Right lung (tissue), 10 donors: ENCODE measurements at places on chromosomes 6 and 20.

DNA sequence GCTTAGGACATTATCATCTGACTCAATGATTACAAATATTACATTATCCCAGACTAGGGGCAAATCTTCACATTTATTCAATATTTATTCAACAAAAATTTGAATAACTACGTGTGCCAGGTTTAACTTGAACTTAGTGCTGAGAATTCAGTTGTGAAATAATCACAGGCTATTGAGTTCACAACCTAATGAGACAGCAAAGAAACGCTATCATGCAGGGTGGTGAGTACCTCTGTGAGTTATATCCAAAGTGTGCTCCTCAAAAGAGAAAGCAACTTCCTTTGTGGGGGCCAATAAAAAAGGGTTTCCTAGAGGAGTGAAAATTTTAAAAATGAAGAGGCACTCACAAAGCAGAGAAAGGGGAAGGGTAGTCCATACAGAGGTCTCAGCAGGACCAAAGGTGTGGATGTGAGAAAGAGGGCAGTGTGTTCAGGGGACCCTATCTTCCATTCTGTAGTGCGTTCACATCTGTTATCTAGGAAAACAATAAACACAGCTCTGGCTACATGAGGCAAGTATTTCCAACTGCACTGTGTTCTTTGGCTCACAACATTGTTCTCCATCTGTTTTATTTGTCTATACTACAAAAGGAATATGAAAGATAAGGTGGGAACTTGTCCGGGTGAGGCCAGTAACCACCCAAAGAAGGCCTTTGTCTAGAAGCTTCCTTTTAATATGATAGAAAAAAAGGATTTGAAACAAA is 155.4 kb upstream of the MARCKS start:
- DNase-seq = no peak

DNA sequence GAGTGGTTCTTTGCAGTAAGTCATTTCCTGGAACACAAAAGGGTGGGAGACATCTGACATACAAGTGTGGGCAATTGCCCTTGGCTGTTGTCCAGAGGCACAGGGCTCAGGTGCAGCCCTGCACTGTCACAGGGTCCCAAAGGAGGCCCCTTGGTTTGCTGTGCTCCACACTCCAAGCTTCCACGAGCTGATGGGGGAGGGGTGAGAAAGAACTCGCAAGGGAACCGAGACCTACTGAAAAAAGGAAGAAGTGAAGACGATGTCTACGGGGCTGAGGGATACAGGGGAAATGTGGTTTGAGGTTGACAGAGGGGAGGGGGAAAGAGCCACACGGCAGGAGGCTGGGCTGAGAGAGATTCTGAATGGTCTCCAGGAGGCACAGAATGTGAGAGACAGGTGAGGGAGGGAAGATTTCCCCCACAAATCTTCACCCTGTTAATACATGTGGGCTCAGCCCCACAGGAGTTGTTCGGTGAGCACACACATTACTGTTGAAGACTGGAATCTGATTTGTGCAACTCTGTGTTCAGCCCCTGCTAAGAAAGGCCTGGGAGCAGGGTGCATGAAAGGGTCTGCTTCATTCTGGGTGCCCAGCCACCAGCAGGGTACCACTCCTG is 123.4 kb downstream of the LY86 start:
- DNase-seq = no peak

DNA sequence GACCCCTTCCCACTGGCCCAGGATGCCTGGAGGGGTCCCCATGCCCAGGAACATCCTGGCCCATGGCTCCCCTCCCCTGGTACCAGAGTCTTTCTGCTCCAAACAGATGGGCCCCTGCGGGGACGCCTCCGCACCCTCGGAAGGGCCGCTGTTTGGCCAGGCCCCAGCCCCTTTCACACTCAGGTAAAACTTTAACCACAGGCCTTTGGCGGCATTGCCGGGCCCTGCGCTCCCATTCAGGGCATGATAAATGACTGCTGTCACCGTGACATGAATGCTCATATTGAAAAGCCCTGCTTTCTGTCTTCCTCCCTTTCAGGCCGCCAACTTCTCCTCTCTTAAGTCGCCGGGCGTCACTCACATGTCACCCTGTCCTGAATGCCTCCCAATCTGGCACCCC is 141.5 kb upstream of the TOP1 start:
- DNase-seq = no peak

DNA sequence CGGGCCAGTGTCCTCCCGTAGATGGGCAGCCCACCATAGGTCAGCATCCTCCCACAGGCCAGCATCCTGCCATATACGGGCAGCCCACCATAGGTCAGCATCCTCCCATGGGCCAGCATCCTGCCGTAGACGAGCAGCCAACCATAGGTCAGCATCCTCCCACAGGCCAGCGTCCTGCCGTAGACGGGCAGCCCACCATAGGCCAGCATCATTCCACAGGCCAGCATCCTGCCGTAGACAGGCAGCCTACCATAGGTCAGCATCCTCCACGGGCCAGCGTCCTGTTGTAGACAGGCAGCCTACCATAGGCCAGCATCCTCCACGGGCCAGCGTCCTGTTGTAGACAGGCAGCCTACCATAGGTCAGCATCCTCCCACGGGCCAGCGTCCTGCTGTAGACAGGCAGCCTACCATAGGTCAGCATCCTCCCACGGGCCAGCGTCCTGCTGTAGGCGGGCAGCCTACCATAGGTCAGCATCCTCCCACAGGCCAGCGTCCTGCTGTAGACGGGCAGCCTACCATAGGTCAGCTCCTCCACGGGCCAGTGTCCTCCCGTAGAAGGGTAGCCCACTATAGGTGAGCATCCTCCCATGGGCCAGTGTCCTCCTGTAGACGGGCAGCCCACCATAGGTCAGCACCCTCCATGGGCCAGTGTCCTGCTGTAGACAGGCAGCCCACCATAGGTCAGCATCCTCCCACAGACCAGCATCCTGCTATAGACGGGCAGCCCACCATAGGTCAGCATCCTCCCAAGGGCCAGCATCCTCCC is 62.9 kb downstream of the BFSP1 start:
- DNase-seq = no peak

GRCh38 chr6:11258260-11259237 is 26.1 kb upstream of the NEDD9 start:
- no peak for DNase-seq

DNA sequence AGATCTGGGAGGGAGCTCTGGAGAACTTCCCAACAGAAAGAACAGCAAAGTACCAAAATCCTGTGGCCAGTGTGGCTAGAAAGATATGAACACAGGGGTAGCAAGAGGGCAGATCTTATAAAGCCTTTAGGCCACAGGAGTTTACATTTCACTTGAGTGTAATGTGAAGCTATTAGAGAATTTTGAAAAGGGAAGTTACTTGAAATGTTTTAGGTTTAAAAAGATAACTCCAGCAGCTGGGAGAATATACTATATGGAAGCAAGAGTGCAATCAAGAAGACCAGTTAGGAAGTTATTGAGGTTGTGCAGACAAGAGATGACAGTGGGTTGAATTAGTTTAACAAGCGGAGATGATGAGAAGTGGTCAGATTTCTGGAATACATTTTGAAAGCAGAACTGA is 7.9 kb downstream of the SUPT3H start:
- no peak for DNase-seq

GRCh38 chr6:36358226-36358915 is 21.7 kb upstream of the BNIP5 start:
- no peak for DNase-seq

GRCh38 chr20:31857861-31858759 is 12.2 kb downstream of the DUSP15 start:
- DNase-seq = no peak

GRCh38 chr20:2713285-2713684 is 20.7 kb downstream of the EBF4 start:
- no peak for DNase-seq

DNA sequence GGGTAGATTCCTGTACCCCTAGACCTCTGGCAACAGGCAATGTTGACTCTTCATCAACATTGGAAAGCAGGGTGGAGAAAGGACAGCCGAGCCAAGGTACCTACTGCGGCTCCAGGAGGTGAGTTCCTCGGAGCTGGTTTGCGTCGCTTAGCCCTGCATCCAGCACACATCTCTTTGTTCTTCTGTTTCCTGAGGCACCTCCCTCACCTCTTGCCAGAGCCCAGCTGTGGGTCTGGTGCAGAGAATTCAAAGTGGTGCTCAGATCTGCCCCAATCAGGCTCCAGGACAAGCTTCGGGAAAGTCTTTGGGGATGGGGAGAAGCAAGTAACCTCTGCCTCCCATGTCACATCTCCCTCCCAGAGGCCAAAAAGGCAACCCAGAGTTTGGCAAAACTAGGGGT is 2.2 kb downstream of the KCNG1 start:
- DNase-seq = no peak

GRCh38 chr6:64776359-64776758 is 930.7 kb downstream of the EYS start:
- DNase-seq = no peak
